ENCODE measurements at places on chromosomes 13 and 19.

GRCh38 chr19:2721570-2722540 lies 683 bp upstream of the DIRAS1 start:
- no peak for DNase-seq

GRCh38 chr13:111904166-111904565 lies 162.8 kb upstream of the SOX1 start:
- no peak for DNase-seq

DNA sequence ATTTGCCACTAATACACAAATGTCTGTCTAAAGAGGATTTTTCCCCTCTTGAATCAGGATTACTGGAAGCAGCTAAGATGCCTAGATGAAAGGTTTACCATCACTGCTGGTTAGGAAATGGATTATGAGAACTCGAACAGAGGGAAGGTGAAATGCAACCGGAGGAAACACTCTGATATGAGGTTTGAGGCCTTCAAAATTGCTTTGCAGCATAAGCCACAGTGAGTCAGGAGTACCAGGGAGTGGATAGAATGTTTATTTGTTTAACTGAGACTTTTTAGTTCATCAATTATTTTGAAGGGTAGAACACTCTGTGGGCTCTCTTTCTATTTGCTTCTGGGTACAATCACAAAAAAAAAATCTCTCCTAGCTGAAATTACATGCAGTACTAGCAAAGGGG lies 18.1 kb downstream of the CDADC1 start:
- DNase-seq = no peak

DNA sequence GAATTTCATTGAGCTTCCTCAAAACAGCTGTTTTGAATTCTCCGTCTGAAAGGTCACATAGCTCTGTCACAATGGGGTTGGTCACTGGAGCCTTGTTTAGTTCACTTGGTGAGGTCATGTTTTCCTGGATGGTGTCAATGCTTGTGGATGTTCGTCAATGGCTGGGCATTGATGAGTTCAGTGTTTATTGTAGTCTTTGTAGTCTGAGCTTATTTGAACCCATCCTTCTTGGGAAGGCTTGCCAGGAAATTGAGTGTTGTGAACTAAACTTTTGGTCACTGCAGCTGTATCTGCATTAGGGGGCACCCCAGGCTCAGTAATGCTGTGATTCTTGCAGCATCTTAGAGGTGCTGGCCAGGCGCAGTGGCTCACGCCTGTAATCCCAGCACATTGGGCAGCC lies 22.0 kb downstream of the BLOC1S3 start:
- peak; percentile 5 for DNase-seq

- no peak for DNase-seq
Measured at GRCh38 chr19:54138489-54139256, 1.1 kb downstream of the CNOT3 start.

- DNase-seq = no peak
Measured at GRCh38 chr13:47408546-47409319, 511.9 kb upstream of the HTR2A start.

DNA sequence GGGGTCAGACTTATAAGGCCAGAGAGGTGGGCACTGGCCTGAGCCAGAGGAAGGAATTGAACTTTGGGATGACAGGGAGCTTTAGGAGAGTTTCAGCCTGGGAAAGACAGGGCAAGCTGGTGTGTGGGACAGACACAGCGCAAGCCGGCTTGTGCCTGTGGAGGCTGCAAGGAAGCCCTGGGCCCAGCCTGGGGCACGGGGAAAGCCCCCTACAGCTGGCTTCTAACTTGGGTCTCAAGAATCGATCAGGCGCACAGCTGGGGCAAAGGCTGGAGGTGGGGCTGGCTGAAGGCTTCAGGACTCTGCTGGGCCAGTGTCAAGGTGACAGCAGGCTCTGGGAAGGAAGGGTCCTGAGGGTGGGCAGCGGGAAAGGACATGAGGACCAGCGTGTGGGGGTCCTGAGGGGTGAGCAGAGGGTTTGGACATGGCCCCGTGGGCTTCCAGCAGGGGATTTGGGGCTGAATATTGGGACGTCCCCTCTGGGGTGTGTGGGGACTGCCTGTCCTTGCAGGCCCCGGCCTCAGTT lies 3.0 kb downstream of the PTOV1 start:
- DNase-seq = no peak

GRCh38 chr13:26707122-26708006 lies 53.2 kb downstream of the GPR12 start:
- peak; percentile 63 for DNase-seq

DNA sequence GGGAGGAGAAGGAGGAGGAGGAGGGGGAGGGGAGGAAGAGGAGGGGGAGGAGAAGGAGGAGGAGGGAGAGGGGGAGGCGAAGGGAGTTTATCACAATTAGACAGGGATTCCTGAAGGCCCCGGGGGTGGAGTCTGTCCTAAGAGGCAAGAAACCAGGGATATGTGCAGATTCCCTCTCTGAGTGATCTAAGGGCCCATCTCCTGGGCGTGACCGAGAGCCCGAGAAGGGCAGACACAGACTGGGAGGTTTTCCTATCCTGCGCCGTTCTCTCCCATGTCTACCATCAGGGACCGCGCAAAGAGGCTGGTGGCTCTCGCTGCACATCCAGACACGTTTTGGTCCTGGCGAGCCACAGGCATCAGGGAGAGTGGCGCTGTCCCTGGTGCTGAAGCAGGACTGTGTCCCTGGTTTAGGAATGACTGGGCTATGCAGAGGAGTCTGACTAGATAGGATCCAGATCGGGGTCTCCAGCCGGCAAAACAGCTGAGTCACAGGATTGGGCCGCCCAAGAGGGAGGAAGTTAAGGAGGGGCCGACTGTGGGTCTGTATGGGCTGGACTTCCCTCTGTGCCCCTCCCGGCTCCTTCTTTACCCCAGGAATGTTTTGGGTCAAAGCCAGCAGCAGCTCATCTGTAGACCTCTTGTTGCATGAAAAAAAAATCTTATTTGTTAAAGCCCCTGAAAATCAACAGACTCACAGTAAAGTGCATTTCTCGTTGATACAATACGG lies 17.9 kb upstream of the ZNF175 start:
- DNase-seq = no peak

- peak; percentile 18 for DNase-seq
Measured at GRCh38 chr13:22082437-22083100, 411.7 kb downstream of the FGF9 start.

DNA sequence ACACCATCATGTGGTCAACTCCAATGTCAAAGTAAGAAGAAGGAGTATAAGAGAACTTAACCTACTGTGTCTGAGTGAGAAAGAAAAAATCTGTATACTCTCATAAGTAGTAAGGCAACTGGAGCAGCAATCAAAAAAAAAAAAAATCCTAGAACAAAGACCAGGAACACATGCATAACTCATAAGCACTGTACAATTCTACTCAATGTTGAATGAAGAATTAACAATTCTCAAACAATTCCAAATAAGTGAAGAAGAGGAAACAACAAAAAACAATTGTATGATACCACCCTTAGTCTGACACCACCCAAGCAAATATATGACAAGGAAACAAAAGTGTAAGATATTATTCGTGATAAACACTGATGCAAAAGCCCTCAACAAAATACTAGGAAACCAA lies 24.6 kb downstream of the ZNF160 start:
- DNase-seq = no peak

DNA sequence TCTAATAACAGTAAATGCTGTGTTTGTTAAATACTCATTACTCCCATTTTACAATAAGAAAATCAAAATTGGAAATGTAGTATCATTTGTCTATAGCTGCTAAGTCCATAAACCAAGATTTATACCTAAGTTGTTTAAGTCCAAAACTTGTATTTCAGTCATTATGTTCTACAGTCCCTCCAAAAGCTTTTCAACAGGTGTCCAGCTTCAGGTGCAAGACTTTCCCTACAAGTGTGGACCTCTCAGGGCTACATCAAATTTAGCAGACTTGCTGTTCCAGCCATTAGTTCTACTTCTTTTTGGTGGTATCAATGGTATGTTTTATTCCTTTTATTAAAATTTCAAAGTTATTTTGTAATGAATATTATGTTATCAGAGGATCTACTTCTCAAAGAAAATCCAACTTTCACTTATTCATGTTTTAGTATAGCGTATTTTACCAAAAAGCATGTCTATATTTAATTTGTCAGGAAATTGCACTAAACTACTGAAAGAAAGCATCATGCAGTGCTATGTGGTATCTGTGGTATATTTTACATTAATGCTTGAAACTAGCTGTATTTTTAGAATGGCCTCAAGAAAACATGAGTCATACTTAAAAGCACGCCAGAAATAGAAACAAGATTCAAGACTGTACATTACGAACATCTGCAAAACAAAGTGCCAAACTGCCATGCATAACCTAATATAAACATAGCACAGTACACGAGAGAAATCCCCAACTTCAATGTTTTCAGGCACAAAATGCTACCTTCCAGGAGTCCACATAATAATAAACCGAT lies 44.5 kb downstream of the VWA8 start:
- DNase-seq = peak; percentile 75

- peak; percentile 42 for DNase-seq
Measured at GRCh38 chr19:32976223-32976805, 4.3 kb downstream of the FAAP24 start.

DNA sequence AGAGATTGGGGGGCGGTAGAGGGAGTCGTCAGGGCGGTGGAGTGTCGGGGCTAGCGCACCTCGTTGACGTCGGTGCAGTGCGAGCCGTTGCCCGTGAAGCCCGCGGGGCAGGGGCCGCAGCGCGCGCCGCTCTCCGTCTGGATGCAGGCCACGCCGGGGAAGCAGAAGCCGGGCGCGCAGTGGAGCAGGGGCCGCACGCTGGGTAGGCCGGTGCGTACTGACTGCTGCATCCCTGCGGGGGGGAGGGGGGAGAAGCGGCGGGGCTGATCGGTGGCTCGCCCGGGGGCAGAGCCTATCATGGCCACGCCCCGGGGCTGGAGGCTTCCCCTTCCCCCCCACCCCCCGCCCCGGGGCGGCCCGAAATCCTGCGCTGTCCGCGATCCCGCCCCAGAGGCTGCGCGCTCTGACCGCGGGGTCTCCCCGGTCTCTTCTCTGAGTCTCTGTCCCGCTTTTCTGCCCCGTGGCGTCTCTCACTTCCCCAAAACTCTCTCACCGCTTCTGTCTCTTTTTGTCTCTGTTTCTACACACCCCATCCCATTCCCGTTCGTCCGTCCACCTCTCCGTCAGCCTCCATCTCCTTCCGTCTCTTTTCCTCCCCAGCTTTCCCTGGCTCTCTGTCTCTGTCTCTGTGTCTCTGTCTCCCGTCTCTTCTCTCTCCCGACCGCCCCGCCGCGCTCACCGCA lies 1.1 kb downstream of the COMP start:
- DNase-seq = no peak

Measured in Jurkat, Clone E6-1 (cell line).